ENCODE measurements at places on chromosomes 7 and 10. TPM values are rescaled to one million over a fixed set of nuclear protein-coding genes. Genes with fewer than 3 reads are reported as not detected.

The EPHA1 gene
- total RNA-seq, result 0.34 TPM

The ADRA2A gene
- not detected for total RNA-seq

The PSPH gene
- 20.8 TPM for total RNA-seq

The FEZF1 gene
- total RNA-seq, result not detected

The SERPINE1 gene
- 0.23 TPM for total RNA-seq

The LRMDA gene
- total RNA-seq, result not detected

The SPDYE6 gene
- total RNA-seq, result not detected
